ENCODE measurements at places on chromosomes 12 and 14. TPM values are rescaled to one million over a fixed set of nuclear protein-coding genes. Genes with fewer than 3 reads are reported as not detected.

- no peak for DNase-seq
These were observed 5.0 kb upstream of the CHGA start for GRCh38 chr14:92917956-92918355.

GRCh38 chr14:52919971-52920370 lies 30.9 kb downstream of the FERMT2 start:
- no peak for DNase-seq

DNA sequence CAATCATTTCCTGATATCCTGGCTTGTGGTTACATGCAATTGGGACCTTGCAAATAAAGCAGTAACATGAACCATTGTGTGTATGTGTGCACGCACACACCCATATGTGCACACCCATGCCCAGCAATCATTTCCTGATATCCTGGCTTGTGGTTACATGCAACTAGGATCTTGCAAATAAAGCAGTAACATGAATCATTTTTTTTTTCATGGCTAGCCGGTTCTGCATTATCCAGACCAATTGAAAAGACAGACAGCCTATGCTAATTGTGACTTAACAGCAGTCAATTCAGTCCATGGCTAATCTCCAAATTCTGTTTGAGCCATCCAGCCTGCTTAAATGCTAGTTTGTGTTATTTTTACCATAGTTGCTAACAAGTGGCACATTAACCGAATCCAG lies 134.3 kb downstream of the TTC7B start:
- no peak for DNase-seq

DNA sequence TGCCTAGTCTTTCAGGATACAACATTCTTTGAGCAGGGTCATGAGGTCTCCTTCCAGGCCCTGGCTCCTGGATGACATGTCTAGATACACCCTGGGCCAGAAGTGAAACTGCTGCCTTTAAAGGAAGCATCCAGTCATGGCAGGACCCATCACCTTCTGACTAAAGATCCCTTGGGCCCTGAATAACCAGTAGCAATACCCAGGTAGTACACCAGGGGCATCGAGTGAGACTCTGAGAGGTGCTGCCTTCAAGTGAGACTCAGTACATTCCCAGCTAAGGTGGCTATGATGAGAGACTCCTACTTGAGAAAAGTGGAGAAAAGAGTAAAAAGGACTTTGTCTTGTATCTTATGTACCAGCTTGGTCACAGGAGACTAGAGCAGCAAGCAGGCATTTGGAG lies 23.5 kb downstream of the OR6C68 start:
- no peak for DNase-seq

DNA sequence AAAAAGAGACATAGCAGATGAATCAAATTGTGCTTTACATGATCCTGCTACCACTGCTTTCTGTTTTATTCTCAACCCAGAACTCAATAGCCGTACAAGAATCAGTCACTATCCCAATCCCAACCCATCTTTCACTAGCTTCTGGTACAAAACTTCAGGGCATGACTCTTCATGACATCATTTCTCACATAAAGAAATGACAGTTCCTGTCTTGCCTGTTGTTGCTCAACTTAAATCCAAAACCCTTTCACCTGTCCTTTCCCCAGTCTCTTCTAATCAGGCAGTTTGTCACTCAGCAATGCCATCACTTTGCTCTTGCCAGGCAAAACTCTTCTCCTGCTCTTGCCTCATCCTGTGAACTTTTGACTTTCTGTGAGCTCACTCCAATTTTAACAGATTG lies 962.8 kb downstream of the GALC start:
- no peak for DNase-seq

DNA sequence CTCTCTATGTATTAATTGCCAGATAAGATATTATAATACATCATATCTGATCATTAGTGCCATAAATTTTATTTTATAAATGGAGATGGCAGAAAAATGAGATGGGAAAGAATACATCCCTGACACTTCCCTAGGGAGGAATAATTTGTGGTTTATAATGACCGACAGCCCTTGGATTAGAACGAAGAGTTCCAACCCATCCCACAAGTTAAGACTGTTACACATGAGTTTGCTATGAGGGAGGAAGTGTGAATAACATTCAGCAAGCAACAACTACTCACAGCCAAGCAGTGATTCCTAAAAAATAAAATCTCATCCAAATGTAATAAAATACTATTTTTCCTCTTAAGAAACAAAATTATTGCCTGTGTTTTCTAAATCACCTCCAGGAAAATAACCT lies 299.0 kb downstream of the CCDC91 start:
- no peak for DNase-seq

DNA sequence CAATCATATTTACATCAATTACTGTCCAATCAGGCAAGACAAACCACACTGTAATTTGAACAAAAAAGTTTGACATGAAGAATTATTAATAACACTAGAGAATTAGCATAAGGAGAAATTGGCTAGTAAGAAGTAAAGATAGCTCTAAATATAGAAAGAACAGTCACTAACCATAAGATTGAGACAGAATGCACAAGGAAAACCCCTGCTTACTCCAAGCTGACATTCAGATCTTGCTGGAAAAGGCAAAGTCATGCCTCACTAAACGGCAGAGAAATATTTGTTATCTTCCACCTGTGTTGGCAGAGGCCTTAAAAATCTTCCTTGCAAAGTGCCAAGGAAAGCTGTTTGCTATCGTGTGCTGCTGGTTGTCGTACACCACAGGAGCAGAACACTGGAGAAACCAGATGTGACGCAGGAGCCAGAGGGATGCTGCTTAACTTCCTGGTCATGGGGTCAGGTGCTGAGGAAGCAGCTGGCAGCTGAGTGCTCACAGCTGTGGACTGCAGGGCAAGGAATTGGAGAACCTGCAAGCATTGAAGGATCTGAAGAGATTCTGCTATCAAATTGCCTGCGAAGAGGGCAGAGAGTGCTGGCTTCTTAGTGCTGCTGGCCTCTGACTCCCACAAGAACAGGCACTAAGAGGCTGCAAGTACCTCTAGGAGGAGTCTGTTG lies 1323.3 kb downstream of the LRFN5 start:
- peak; percentile 30 for DNase-seq

GRCh38 chr12:69922999-69923398 lies 98.0 kb downstream of the MYRFL start:
- DNase-seq, result no peak

GRCh38 chr14:101962503-101962874 lies 1.9 kb upstream of the DYNC1H1 start:
- peak; percentile 49 for DNase-seq

- peak; percentile 84 for DNase-seq
These were observed 551 bp downstream of the RAP1B start for GRCh38 chr12:68611094-68611805.

NR4A1 gene
- 32.8 TPM for polyA plus RNA-seq

NID2 gene
- 86.3 TPM for polyA plus RNA-seq

AMHR2 gene
- not detected for polyA plus RNA-seq

PMEL gene
- 2.0 TPM for polyA plus RNA-seq

DENND5B gene
- 23.9 TPM for polyA plus RNA-seq

PRH2 gene
- polyA plus RNA-seq, result not detected

SERPINA10 gene
- not detected for polyA plus RNA-seq

Data from hindlimb muscle (tissue), 1 donor.